Activated CD4-positive, alpha-beta T cell treated with anti-CD3 and anti-CD28 coated beads, Interleukin-2, amount 10 ng/mL, durations not matched to agents 7 days and 5 days (primary cell): ENCODE measurements at places on chromosomes 2 and 18. TPM values are rescaled to one million over a fixed set of nuclear protein-coding genes. Genes with fewer than 3 reads are reported as not detected.

- no peak for DNase-seq
- no peak overlapping the region for H3K27ac ChIP-seq
- H3K36me3 ChIP-seq: no peaks in the 10 kb centered on the region
- H3K4me3 ChIP-seq: no peak overlapping the region
- H3K27me3 ChIP-seq: no peaks in the 10 kb centered on the region
Measured at GRCh38 chr2:83991992-83992391, 467.1 kb downstream of the SUCLG1 start.

DNA sequence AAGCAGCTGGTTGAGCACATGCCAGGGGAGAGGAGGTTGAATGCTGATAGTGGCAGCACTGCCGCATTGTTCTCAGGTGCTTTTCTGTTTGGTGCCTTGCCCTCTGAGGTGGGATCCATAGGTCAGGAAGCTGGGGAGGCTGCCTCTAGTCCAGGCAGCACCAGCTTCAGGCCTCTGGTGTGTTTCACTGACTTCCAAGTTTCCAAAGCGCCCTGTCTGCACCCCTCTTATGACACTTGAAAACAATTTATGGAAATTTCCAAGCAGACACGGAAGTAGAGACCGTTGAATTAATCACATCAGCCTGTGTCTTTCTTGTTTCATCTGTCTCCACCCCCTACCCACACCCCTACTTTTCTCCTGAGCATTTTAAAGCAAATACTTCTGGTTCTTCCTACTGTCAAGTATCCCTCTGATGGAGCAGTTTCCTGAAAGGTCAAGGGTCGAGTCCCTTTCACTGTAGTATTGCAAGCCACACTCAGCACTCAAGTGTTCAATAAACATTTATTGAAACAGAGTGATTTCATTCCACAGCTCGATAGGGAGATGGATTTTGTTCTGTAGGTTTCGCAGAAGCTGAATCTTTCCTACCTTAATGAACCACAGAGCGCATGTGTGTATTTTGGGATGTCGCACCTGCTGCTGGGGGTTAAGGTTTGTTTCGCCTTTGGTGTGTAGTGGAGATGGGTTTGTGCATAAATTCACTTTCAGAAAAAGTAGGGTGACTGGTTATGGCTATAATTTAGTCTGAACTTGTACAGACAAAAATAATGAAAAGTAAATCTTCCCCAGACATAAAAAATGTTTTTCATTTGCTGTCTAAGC is 21.4 kb downstream of the DGKD start:
- no peak overlapping the region for H3K4me3 ChIP-seq
- H3K4me1 ChIP-seq: peaks cover 23% of the 10 kb centered on the region
- no peak for DNase-seq
- H3K27me3 ChIP-seq: no peaks in the 10 kb centered on the region

DNA sequence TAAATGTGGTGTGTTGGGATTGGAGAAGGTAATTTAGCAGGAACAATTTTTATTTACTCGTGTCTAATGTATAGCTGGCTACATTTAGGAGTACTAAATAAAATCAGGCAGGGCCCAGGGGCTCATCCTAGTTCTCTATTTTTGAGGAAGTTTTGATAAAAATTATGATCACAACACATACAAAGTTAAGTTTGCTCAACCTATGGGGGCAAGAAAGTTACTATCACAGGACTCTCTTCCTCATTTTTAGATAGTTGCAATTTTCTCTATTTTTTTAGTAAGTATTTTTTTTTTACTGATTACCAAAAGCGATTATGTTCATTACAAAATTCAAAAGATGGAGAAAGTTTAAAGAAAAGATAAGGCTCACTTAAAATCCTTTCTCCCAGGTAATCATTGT is 60.0 kb upstream of the RPE start:
- H3K4me1 ChIP-seq: no peaks in the 10 kb centered on the region
- DNase-seq: no peak
- peaks cover 7% of the 10 kb centered on the region for H3K27me3 ChIP-seq
- no peak overlapping the region for H3K27ac ChIP-seq
- H3K36me3 ChIP-seq: no peaks in the 10 kb centered on the region

Gene OSBPL6
- total RNA-seq: 0.52 TPM

DNA sequence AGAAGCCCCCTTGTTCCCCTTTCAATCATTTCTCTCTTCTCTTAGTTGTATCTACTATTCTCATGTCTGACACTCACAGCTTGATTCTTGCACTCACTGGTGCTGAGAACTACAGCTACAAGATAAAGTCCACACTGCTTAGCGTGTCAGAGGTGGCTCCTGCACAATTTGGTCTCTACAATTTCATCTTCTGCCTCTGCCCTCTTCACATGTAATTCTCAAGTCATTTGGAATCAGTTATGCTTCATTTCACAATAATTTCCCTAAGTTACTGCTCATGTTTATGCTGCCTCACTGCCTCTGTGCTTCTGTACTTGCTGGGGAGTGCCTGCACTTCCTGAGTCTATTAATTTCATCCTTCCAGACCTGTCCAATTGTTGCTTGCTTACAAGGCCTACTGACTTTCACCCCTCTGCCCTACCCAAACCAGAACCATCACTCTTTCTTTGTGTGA is 11.6 kb upstream of the NAB1 start:
- H3K27ac ChIP-seq: no peak overlapping the region
- no peaks in the 10 kb centered on the region for H3K36me3 ChIP-seq
- no peaks in the 10 kb centered on the region for H3K4me1 ChIP-seq
- no peaks in the 10 kb centered on the region for H3K27me3 ChIP-seq
- H3K4me3 ChIP-seq: no peak overlapping the region
